AG10803 (cell line): ENCODE measurements at places on chromosomes 16 and 17.

DNA sequence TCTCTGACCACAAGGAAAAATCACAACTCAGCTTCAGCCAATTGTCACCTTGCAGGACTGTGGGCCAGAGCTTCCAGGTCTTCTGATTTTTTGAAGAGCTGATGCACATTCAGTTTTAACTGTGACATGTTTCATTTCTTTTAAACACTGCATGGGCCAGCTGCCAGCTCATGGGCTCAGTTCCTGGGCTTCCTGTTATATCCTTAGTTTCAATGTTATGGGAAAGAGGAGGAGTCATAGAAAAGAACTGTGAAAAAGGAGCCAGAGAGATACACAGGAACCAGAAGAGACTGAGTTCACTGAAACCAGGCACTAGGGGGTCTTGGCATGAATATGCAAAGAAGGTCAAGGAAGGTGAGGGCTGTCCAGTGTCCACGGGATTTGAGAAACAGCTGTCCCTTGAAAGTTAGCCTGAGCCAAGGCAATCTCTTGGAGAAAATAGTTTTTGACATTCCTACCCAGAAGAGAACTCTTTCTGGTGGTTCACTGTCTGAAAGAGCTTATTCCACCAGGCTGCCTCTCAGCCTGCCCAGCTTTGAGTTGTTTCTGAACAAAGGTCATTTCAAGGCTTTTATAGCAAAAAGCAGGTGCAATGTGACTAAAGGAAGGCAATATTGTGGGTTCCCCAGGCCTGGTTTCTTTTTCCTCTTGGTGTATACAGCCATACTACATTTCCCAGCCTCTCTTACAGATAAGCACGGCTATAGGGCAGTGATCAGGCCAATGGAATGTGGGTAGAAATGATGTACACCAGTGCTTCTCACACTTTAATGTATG lies 10.5 kb downstream of the PDILT start:
- DNase-seq = no peak

- peak; percentile 99 for DNase-seq
Measured at GRCh38 chr17:79038545-79039135, 14.7 kb downstream of the C1QTNF1 start.

GRCh38 chr16:55120826-55121225 lies 190.2 kb downstream of the IRX5 start:
- no peak for DNase-seq

- no peak for DNase-seq
Measured at GRCh38 chr17:4509401-4509800, 10.7 kb downstream of the SPNS2 start.

- no peak for DNase-seq
Measured at GRCh38 chr17:10803830-10804475, at the start of gene TMEM238L. Gene TMEM238L (minus strand): TSS chr17:10804099. CDS start chr17:10803963, 136 bp downstream.

DNA sequence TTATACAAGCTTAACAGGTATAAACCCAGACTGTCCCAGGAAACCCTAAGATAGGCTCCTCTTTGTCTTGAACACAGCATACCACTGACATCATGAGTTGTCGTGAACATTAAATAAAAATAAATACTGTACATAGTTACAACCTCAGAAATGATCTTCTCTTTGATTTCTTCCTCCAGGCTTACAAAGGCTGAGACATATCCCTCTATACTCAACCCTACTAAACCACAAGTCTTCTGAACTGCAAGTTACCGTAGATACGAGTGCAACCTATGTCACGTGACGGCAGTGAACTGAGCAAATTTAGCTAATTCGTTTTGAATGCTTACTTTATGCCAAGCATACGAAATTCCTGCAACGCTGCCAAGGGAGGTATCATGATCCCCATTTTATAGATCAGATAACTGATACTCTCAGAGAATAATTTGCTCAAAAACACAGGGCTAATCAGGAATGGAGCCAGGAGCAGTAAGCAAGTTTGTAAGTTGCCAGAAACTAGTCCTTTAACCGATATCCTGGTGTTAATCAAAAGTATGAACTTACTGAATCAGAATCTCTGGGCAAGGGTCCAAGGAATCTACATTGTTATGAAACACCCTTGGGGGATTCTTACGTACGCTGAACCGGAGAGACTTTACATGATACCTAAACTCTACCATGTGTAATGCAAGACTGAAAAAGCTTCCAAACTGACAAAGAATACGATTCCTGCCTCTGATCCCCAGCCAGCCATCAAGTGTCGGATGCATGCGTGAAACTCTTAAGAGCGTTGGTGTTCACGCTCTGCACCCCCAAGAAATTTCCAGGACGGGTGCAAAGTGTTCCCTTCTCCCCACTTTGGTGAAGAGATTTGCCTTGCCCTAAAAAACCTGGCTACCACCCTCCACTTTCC lies 106.2 kb downstream of the XYLT1 start:
- DNase-seq = peak; percentile 97

GRCh38 chr17:45108595-45109521 lies 23.5 kb downstream of the PLCD3 start:
- DNase-seq = no peak

DNA sequence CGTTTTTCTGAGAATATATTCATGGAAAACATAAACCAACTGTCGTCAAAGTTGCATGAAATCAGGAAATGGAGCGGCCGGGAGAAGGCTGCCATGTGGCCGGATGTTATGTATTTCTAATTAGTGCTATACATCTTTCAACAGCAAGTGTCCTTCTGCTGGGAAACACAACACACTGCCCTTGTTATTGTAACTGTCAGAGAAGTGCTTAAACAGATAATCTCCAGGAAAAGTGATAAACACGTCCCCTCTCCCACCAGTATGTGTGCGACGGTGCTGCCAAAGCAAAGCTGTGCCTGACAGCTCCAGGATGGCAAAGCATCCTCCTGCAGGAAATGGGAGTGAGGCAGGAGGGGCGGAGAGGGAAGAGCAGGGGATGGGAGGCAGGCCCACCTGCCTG lies 111.8 kb downstream of the SMG6 start:
- DNase-seq = no peak

GRCh38 chr16:50711862-50712559 lies 18.6 kb downstream of the NOD2 start:
- DNase-seq = no peak

GRCh38 chr16:89104930-89105571 lies 11.4 kb downstream of the ACSF3 start:
- no peak for DNase-seq

DNA sequence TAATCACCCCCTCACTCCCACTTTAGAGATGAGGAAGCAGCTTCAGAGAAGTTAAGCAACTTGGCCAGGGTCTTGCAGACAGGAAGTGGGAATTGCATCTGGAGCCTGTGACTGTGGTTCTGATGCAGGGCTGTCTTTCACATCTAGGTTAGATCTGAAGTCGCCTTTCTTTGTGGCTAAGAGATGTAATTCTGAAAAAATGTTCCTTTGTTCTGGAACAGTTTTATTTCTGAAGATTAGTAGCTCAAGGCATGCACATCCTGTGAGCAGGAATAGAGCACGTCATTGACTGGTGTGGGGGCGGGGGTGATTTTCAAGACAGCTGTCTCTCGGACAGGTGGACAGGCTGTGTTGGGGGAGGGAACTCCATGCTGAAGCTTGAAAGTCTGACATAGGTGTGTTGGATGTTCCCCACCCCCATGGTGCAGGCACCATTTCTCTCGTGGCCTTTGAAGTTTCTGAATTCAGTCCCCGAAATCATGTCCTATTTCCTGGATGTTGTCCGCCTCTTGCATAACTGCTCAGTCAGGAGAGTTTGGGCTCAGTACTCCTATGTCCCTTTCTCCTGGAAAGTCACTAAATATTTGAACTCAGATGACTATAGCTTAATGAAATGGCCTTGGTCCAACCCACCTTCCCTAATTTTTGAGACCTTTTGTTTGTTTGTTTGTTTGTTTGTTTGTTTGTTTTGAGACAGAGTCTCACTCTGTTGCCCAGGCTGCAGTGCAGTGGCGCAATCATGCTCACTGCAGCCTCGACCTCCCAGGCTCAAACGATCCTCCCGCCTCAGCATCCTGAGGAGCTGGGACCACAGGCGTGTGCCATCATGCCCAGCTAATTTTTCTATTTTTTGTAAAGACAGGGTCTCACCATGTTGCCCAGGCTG lies 21.0 kb upstream of the HERPUD1 start:
- peak; percentile 98 for DNase-seq

DNA sequence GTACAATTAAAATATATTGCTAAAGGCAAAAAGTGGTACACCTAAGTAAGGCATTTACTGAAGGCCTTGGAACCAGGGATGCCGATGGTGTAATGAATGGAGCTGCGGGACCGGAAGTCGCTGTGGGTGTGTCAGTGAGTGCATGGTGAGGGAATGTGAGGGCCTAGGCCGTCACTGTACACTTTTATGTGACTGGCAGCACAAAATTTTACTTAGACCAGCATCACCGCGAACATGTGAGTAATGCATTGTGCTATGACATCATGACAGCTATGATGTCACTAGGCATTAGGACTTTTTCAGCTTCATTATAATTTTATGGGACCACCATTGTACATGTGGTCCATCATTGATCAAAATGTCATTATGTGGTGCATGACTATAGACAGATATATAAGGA lies 14.7 kb downstream of the ALOX15B start:
- DNase-seq = peak; percentile 12

GRCh38 chr16:6803176-6803575 lies 529.5 kb upstream of the RBFOX1 start:
- no peak for DNase-seq

GRCh38 chr17:75518201-75518600 lies 1.9 kb downstream of the TSEN54 start:
- DNase-seq = no peak

GRCh38 chr16:87033541-87034300 lies 283.5 kb downstream of the C16orf95 start:
- no peak for DNase-seq

DNA sequence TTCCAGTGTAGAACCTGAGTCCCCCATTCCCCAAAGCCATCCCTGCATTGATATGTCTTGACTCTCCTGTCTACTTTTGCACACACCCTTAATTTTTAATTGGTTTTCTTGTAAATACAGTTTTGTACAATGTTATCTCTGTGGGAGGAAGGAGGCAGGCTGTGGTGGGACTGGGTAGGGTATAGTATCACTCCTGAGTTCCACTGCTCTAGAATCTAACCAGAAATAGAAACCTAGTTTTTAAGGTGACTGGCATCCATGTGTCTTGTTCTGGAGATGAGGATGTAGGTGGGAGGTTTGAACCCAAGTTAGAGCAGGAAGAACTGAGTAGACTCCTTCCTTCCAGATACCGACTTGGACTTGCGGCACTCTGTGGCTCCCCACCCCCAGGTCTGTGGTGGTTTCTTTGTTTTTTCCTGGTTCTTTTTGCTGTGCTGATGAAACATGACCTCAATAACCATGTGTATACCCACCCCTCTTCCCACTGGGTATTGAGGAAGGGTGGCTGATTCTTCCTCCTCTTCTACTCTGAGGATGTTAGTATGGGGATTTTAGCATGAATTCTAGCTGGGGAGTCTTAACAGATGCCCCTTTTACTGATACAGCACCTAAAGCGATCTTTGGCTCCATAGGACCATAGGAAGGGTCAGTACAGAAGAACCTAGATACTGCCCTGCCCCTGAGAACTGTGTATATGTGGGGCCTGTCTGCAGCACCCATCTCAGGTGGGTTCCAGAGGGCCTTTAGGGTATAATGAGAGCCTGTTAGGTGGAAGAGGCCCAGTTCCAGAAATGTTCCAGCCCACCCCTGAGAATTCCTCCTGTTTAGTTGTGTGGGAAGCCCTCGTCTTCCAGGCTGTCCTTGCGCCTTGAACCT lies 48.7 kb downstream of the SF3B3 start:
- DNase-seq = no peak

DNA sequence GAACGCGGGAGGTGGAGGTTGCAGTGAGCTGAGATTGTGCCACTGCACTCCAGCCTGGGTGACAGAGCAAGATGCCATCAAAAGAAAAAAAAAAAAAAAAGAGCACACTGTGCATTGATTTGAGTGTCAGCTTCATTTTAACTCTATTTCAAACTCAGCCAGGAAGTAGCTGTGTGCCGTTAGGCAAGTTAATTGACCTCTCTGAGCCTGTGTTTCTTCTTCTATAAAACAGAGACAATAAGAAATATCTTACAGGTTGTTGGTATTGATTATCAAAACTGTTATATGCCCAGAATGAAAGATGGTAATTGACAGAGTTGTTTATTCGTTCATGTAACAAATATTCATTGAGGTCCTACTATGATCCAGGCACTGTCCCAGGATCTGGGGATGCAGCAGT lies 83.3 kb downstream of the CMC2 start:
- DNase-seq = no peak

DNA sequence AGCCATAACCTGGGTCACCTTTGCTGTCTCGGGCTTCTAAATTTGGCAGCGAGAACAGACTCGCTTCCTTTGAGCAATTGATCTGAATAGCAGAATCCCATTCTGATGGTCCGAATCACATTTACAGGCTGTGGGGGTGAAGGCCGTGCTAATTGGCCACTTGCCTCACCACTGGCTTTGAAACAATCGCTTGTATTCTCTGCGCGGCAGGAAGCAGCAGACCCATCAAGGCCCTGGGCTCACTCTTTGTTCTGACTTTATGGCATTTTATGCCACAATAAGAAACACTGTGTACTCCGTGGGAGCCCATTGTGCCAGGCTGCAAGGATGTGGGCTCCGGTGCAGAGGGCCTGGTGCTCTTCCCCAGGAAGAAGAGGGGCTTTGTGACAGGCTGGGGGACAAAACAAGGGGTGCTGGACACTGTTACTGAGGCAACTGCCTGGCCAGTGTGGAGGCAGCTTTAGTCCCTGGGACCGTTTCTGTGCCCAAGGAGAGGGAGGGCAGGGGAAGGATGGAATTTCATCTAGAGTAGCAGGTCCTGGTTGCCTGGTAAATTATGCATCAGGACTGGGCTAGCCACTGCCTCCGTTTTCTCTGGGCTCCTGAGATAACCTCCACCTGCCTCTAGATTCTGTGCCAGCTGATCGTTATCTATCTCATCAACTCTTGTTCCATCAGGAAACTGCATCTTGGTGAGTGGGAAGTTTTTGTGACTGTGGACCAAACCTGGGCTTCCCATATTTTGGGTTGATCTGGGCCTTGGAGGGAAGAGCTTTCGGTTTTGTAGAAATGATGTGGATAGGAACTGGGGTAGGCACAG lies 78.5 kb downstream of the MRC2 start:
- DNase-seq = peak; percentile 33

- DNase-seq = no peak
Measured at GRCh38 chr16:55055262-55055661, 124.6 kb downstream of the IRX5 start.

DNA sequence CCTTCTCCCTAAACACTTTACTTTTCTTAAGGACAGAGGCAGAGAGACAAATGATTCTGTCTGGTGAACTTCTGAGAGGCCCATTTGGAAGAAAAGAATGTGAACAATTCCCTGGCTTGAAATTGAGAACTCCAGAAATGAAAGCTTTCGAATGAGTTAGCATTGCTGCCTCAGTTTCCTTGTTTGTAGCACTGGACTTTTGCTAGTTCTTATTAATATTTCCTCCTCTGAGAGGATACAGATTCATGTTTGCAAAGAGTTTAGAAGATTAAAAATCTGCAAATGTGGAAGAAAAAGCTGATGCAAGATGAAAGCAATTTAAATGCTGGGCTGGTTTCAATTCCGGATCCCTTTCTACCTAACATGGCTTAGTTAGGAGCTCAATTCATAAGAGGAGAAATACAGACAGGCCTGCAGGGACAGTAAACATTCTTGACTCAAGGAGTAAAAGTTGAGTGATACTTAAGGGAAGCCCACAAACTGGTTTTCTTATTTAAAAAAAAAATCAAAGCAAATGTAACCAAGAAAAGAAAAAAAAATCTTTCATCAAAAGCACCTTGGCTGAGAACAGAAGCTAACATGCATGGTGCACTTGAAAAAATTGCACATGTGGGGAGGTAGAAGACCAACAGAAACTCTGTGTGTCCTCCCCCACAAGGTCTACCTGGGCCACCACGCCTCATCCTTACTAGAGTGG lies 27.1 kb downstream of the HNF1B start:
- DNase-seq = peak; percentile 67

GRCh38 chr17:18218756-18219415 lies 6.5 kb upstream of the LLGL1 start:
- DNase-seq = peak; percentile 38

- DNase-seq = no peak
Measured at GRCh38 chr17:78002166-78002565, 43.7 kb downstream of the TNRC6C start.
